ENCODE measurements at places on chromosomes 2 and 18. TPM values are rescaled to one million over a fixed set of nuclear protein-coding genes. Genes with fewer than 3 reads are reported as not detected.

DSG1 gene
- 3.8 TPM for total RNA-seq

LYPD6B gene
- 45.2 TPM for total RNA-seq

OTOF gene
- total RNA-seq: 2.2 TPM

EIF4E2 gene
- total RNA-seq: 67.5 TPM

PIAS2 gene
- 96.7 TPM for total RNA-seq

TXNDC2 gene
- 15.3 TPM for total RNA-seq
